Stimulated activated CD4-positive, alpha-beta T cell treated with anti-CD3 and anti-CD28 coated beads, Interleukin-2, amount 100 ng/mL, for 4 hours (primary cell): ENCODE measurements at places on chromosomes 1 and 21.

- DNase-seq: no peak
Observed at GRCh38 chr1:175314300-175314699, 121.7 kb upstream of the KIAA0040 start.

DNA sequence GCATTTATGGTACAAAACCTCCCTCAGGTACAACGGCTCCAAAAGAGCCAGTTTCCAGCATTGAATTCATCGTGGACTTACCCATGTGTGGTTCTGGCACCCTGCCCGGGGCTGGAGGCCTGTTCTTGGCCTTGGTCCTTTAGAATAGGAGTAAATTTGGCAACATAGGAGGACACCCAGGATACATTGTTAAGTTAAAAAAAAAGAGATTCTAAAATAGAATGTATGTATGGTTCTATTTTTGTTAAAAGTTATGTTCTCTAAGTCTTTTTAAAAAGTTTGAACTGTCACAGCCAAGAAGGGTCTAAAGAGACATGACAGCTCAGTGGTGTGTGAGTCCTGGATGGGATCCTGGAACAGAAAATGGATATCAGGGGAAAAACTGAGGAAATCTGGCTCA, 25.9 kb downstream of the EPHX1 start:
- DNase-seq: no peak

DNA sequence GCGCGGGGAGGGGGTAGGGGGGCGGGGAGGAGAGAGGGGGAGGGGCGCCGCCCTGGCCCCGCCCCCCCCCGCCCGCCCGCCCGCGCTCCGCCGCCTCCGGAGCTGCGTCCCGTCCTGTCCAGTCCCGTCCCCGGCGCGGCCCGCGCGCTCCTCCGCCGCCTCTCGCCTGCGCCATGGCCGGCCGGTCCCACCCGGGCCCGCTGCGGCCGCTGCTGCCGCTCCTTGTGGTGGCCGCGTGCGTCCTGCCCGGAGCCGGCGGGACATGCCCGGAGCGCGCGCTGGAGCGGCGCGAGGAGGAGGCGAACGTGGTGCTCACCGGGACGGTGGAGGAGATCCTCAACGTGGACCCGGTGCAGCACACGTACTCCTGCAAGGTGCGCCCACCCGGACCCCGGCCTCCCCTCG, at the start of gene AGRN:
Gene AGRN (plus strand): TSS at position 121 of the 405 bp plus-strand sequence. CDS start 53 bp downstream, at position 174.
- no peak for DNase-seq

DNA sequence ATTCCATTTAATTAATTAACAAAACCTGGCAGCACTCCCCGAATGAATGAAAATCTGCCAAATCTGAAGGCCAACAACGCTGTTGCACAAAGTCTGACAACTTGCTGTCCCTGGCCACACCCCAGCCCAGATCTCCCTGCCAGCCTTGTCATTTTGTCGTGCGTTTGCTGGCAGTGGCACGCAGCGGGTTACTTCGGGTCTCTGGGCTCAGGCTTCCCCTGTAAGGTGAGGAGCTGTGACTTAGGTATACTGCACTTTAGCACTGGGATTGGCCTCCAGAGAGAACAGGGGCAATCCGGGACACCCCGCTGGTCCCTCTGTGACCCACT, 34.3 kb upstream of the SIM2 start:
- no peak for DNase-seq

DNA sequence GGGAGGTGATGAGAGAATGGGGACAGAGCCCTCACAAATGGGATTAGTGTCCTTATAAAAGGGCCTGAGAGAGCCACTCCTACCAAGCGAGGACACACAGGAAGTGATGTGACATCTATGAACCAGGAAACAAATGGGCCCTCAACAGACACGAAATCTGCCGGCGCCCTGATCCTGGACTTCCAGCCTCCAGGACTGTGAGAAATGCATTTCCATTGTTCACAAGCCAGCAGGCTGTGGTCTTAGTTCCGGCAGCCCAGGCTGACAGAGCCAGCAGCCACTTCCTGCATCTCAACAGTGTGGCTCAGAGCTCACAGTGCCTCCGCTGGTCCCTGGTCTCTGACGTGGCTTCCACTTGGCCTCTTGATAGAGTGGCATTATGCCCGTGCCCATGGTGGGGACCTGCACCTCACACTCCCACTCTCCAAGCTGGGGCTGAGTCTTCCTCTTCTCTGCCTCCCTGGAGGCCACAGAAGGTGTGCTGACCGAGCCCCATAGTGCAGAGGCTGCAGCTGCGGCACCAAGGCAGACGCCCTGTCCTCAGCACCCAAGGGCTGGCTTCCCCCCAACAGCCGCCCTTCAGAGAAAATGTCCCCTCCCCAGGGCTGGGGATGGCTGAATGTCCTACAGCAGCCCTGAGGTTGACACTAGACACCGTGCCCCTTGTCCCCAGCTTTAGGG, 44.9 kb downstream of the ACOT7 start:
- DNase-seq: peak; percentile 14

DNA sequence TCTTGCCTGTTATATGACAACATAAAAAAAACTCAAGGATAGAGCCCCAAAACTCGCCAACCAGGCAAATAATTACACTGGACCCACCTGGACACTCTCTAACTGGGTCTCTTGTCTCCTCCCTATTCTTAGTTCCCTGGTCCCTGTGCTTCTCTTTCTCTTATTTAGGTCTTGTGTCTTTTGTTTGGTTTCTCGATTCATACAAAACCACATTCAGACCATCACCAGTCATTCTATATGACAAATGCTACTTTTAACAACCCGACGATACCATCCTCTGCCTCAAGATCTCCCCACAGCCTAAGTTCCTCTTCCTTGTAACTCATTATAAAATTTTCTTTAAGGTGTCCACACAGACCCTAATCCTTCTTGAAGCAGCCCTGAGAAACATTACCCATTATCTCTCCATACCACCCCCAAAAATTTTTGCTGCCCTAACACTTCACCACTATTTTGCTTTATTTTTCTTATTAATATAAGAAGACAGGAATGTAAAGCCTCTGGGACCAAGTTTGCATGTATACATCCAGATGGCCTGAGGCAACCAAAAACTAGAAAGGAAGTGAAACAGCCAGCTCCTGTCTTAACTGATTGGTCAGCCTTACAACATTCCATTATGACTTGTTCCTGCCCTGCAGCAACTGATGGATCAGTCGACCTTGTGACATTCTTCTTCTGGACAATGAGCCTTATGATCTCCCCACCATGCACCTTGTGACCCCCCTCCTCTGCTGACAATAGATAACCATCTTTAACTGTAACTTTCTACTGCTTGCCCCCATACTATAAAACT, 638.2 kb downstream of the AMY1C start:
- no peak for DNase-seq

- no peak for DNase-seq
Observed at GRCh38 chr21:45291613-45292398, 4.1 kb upstream of the POFUT2 start.

DNA sequence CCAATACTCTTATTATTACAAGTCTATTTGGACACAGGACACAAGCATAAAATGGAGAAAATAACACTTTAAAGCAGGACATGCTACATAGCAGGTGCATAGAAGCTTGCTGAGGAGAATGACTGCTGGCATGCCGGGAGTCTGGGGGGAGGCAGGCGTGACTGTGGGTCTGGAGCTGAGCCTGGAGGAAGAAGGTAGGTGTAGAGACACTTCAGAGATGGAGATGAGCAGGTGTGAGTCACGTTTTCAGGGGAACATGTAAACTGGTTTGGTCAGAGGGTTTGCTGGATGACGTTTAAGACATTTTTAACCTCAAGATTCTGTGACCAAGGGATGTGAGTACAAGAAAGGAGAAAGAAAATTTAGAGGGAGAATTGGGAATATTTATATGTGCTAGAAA, 24.5 kb downstream of the OSCP1 start:
- DNase-seq: no peak

DNA sequence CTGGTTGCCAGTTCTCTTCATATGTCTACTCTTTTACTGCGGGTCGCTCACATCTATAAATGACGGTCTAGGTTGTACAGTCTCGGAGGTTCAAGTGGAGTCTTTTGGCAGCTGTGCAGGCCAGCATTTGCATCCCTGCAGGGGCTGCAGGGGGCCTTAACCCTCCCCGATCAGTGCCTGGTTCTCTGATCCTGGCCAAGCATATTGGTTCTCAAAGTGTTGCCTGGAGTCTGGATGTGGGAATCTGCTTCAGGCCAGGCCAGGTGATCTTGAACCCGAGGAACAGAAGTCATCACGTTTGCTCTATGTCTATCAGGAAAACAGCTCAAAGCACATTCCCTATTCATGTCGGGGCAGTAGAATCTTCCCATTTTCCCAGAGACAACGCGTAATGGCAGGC, 21.8 kb downstream of the B3GALT5 start:
- DNase-seq: no peak

DNA sequence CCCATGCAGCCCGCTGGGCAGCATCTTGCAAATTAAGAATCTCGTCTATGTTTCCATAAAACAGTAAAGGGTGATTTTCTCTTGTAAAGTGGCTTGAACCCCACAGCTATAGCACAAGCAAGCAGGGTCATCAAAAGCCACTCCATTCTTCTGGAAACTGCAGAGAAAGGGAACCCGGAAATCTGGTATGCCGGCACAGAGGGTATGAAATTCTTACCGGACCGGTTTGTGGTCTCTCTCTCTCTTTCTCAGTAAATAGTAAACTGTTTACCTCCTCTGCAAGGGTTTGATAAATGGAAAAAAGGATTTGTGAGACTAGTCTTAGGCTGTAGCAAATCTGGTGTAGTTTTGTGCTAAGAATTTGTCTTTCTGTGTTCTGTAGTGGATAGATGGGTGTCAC, 2.7 kb upstream of the ADSS2 start:
- no peak for DNase-seq

GRCh38 chr1:220325306-220325995, 53.2 kb upstream of the RAB3GAP2 start:
- no peak for DNase-seq

DNA sequence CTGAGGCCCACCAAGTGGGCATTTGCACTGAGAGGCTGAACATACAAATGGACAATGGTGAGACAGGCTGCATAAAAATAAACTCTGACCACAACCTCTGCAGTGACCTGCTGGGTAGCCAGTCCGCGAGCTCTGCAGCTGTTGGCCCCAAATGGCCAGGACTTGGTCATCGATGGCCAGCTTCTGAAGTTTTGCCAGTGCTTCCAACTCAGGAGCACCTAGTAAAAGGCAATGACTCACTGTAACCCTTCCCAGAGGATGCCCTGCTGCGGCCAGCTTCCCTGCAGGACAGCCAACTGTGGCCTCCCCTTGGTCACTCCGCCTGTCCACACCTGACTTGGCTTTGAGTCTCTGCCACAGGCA, 185.4 kb downstream of the DYRK1A start:
- no peak for DNase-seq

DNA sequence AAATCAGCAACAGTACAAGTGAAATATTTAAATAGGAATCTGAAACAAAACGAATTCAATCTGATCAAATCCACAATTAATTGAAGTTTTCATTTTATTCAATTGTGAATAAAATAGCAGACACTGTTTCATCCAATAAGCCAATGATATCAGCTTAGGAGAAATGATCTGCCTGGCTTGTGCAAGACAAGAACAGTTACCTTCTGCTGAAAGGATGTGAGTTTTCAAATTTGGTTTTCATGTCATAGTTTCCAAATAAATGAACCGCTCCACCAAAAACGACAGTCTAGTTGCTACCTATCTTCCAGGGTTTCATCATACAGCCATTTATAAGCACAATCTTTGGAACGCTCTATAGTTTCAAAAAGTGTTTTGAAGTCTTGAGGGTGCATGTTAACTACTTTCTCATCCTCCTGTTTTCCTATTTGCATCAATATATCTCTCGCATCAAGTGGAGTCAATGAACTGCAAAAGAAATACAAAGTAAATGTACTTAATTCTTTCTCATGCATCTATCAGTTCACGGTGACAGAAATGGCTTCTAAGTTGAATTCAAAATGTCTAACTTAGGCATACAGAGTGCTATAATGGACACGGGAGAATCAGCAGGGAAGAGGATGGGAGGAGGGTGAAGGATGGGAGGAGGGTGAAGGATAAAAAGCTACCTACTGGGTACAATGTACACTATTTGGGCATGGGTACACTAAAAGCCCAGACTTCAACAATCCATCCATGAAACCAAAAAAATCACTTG, 25.1 kb downstream of the TFB2M start:
- no peak for DNase-seq

DNA sequence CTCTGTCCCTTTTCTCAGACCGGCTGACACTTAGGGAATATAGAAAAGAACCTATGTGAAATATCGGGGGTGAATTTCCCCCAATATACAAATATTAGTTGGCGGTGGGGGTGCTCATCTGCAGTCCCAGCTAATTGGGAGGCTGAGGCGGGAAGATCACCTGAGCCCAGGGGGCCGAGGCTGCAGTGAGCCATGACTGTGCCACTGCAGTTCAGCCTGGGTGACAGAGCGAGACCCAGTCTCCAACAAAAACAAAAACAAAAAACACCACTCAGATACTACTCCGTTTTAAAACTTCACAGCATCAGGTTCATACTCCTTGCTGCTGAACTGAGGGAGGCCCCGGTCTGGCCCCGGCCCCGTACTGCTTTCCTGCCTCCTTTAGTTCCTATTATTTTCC, 5.9 kb upstream of the EXOSC10 start:
- no peak for DNase-seq

DNA sequence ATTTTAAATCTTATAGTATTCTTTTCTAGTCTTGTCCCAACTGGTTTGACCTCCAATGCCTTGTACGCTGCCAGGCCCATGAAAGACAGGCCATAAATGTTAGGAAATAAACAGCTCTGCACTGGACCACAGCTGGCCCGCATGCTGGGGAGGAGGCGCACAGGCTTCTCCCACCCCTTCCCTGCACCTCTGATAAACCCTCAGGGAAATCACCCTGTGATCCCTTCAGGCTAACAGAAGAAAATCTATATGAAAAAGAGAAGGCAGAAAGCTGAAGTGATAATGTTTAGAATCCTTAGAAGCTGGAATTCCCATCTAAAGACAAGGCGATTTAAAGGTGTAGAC, 41.5 kb downstream of the COLGALT2 start:
- no peak for DNase-seq
